ENCODE measurements at places on chromosomes 7 and 10.

- DNase-seq, result no peak
Observed at GRCh38 chr10:73979141-73979808, 18.6 kb upstream of the VCL start.

DNA sequence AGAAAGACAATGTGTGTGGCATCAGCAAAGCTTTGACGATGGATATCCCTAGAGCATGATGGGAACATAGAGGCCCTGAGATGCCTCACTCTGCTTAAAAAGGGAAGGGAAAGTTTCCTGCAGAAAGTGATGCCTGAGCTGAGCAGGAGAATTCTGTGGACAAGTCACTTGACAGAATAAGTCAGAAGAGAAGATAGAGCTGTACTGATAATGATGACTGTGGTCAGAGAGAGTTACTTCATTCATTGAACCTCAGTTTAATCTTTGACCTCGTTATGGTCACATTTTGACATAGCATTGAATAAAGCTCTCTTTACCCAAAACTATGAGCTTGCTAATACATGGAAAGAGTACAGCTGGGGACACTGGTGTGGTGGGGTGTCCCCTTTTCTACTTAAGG lies 7.6 kb downstream of the CUBN start:
- DNase-seq, result no peak

DNA sequence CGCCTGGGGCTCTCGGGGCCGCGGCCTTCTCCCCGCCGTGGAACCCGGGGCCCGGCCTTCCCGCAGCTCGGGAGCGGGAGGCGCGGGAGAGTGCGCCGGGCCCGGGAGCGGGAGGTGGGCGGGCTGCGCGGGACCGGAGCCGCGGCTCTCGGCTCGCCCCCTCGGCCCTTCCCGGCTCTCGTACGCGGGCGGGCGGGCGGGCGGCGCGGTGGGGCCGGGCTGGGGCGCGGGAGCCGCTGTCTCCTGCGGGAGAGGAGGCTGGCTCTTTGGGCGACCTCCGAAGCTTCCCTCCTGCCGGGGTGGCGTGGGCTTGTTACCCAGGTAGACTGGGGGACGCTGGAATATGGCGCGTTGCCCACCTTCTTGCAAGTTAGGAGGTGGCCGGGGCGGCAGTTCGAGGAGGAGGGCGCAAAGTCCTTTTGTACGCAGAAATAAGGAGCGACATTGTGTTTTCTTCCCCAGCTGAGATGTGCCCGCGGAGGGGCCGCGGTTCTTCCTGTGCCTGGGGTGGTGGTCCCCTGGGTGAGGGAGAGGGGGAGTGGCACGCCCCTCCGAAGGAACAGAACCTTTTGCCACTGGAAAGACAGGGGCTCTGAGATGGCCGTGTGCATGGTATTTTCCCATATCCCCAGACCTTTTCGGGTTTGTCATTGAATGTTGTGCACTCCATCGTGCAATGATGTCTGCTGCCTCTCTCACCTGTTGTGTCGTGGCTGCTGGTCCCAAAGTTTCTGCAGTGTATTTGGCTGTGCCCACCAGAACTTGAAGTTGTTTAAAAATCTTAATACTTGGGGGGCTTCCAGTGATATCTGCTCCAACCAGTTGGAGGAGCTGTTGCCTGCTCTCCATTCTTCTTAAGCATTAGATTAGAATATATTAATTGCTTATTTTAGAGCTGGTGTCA lies 844 bp downstream of the NRF1 start:
- no peak for DNase-seq

- DNase-seq, result no peak
Observed at GRCh38 chr10:11612021-11613001, 861 bp upstream of the USP6NL start.

- no peak for DNase-seq
Observed at GRCh38 chr7:106231856-106232490, 52.8 kb downstream of the NAMPT start.

GRCh38 chr7:29935111-29935510 lies 54.5 kb downstream of the SCRN1 start:
- no peak for DNase-seq

DNA sequence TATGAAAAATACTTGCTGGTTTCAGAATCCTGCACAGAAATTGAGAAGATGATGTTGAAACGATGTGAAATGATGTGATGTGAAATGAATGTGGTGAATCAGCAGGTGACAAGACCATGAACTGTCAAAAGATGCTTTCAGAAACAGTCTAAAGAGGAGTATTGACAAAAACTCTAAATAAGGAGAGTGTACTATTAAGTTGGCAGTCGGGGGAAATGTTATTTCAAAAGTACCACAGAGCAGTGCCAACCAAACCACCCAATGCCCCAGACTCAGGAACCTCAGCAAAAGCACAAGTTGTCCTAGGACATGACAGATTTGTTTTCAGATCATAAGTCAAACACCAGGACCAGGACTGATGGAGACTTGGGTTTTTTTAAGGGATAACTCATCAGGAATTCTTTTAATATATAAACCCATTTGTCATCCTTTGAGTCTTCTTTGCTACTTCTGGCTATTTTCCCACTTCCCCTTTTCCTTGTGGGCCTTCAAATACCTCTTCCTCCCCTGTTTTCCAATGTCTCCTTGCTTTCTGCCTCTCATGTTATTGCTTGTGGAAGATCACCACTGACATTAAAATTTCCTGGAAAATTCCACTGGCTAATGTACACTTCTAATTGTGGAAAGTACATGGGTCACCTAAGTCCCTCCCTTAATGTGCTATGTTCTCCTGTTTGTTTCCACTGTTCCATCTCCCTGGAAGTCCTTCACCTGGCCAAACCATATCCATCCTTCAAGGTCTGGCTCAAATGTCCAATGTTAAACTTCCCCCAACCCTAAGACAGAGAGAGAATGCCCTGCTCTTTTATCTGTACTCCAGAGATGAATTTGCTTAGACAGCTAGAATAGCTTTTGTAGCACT lies 10.2 kb upstream of the PPP1R3C start:
- no peak for DNase-seq

DNA sequence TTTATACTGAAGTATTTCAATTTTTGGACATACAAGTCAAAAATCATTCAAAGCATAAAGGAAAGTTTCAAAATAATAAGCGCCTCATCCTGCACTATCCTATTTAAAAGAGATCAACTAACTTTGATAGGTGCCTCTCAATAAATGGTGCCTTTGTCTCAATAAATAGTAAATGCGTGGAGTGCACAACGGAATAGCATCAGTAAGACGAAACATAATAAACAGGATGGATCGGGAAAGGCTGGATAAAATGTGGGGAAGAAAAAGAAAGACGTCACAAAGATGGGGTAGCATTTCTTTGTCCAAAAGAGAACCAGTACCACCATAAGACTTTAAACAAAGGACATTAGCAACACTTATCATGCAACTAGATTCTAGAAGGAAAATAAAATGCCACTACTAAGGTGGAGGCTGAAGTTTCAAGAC lies 571 bp upstream of the PRKAR2B start:
- no peak for DNase-seq

- DNase-seq, result no peak
Observed at GRCh38 chr7:135098391-135098790, 49.5 kb upstream of the TMEM140 start.

- DNase-seq, result no peak
Observed at GRCh38 chr10:13994932-13995331, 335.8 kb downstream of the FRMD4A start.

GRCh38 chr7:65722361-65722792 lies 150.5 kb upstream of the VKORC1L1 start:
- DNase-seq, result peak; percentile 39

- no peak for DNase-seq
Observed at GRCh38 chr7:121273467-121274167, 55.2 kb upstream of the WNT16 start.

DNA sequence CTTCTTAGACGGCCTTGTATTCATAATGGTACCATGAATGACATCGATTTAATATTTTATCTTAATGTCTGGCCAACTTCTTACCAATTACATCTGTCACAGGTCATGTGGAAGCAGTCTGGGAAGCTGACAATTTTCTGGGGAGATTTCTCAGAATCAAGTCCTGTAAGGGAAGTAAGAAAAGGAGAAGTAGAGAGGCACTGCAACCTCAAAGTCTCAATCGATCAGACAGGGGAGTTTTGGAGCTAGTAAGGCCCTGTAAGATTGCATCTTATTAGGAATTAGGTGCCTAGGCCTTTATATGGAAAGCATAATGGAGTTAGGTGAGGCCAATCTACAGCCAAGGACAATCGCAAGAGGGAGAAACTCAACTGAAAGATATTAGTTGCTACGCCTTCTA lies 694.6 kb upstream of the SORCS1 start:
- no peak for DNase-seq
